ENCODE measurements at places on chromosomes 11 and 22.

DNA sequence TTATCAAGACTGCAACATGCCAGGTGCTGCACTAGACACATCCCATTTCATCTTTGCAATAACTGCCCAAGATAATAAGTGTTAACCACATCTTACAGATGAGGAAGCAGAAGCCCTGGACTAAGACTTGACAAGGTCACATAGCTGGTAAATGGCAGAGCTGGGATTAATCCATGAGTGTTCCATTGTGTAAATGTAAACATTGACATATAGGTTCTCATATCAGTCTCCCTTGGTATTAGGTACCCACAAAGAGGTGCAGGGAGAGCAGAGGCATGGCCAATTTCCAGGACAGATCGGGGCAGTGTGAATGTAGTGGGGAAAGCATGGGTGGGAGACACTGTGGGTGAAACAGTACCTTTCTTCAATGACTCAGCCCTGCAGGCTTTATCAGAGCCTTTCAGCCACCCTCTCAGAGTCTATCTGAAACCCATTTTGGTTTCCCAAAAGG is 17.9 kb downstream of the MICAL2 start:
- peaks cover 13% of the 10 kb centered on the region for H3K27me3 ChIP-seq
- no peaks in the 10 kb centered on the region for H3K36me3 ChIP-seq
- H3K4me3 ChIP-seq: no peak overlapping the region
- H3K4me1 ChIP-seq: peaks cover 3% of the 10 kb centered on the region

GRCh38 chr11:64401775-64402174 is 42.8 kb downstream of the RPS6KA4 start:
- DNase-seq: no peak
- H3K4me3 ChIP-seq: no peak overlapping the region
- H3K36me3 ChIP-seq: no peaks in the 10 kb centered on the region
- no peaks in the 10 kb centered on the region for H3K4me1 ChIP-seq
- peaks cover 19% of the 10 kb centered on the region for H3K27me3 ChIP-seq

DNA sequence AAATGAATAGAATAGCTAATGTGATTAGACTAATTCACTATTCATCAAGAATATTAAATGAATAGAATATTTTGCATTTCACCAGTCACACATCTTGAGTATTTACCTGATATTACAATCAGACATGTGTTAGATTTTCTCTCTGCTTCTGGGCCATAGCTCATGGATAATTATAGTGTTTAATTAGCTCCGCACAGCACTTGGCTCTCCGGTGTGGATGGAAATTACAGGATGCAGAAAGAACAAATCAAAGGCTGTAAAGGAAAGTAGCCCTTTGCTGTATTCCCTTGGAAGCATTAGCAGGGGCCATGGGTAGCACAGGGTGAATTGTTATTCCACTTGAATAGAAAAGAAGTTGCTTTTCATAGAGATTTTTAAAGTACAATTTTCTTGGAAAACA is 320.3 kb upstream of the SORL1-AS1 start:
- H3K4me1 ChIP-seq: peaks cover 3% of the 10 kb centered on the region
- H3K27me3 ChIP-seq: peaks cover 1% of the 10 kb centered on the region
- H3K27ac ChIP-seq: no peak overlapping the region
- DNase-seq: no peak
- no peaks in the 10 kb centered on the region for H3K36me3 ChIP-seq

- H3K4me1 ChIP-seq: peaks cover 39% of the 10 kb centered on the region
- H3K27me3 ChIP-seq: no peaks in the 10 kb centered on the region
- H3K27ac ChIP-seq: peak overlapping the region; percentile 94
- H3K4me3 ChIP-seq: no peak overlapping the region
- H3K36me3 ChIP-seq: peaks cover 11% of the 10 kb centered on the region
These were observed 1.4 kb upstream of the FTH1 start for GRCh38 chr11:61968758-61969390.

DNA sequence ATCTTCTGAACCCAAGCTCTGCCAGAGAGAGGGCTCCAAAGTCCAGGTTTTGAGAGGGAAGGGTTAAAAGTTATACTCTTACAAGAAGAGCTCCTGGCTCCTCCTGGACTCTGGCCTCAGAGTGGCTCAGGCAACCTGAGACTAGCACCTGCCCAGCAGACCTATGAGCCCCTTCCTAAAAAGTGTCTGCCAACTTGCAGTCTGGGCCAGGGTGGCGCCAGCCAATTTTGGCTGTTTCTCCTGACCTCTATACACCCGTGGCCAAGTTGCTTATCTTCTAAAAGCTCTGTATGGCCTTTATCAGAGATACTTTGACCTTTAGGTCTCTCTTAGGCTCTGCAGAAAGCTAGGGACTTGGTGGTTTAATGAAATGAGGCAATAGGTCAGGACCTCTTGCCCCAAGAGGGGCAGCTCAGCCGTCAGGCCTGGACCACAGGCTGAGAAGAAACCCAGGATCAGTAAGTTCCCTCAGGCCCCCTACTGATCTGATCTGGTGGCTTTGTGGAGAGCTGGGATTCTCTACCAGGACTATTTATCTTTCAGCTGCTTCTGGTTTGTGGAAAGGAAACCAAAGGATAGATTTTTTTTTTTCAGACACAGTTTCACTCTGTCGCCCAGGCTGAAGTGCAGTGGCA is 10.3 kb upstream of the UCP3 start:
- no peaks in the 10 kb centered on the region for H3K27me3 ChIP-seq
- peaks cover 17% of the 10 kb centered on the region for H3K36me3 ChIP-seq

GRCh38 chr11:25068451-25068850 is 571.6 kb downstream of the LUZP2 start:
- no peaks in the 10 kb centered on the region for H3K27me3 ChIP-seq
- no peaks in the 10 kb centered on the region for H3K4me1 ChIP-seq
- DNase-seq: no peak

GRCh38 chr11:77090373-77091111 is 12.1 kb upstream of the OMP start:
- peaks cover 1% of the 10 kb centered on the region for H3K27me3 ChIP-seq
- no peak overlapping the region for H3K4me3 ChIP-seq
- peaks cover 3% of the 10 kb centered on the region for H3K4me1 ChIP-seq
- no peaks in the 10 kb centered on the region for H3K36me3 ChIP-seq

- H3K4me1 ChIP-seq: peaks cover 3% of the 10 kb centered on the region
- no peak overlapping the region for H3K4me3 ChIP-seq
- H3K36me3 ChIP-seq: no peaks in the 10 kb centered on the region
- peaks cover 5% of the 10 kb centered on the region for H3K27me3 ChIP-seq
- DNase-seq: no peak
These were observed 6.1 kb upstream of the WBP2NL start for GRCh38 chr22:41992496-41992895.

- peaks cover 43% of the 10 kb centered on the region for H3K36me3 ChIP-seq
- H3K4me1 ChIP-seq: no peaks in the 10 kb centered on the region
- peak overlapping the region; percentile 62 for H3K27ac ChIP-seq
- no peaks in the 10 kb centered on the region for H3K27me3 ChIP-seq
- H3K4me3 ChIP-seq: no peak overlapping the region
- DNase-seq: no peak
These were observed 59.7 kb upstream of the CTTN start for GRCh38 chr11:70338594-70338993.

GRCh38 chr11:16987205-16987568 is 27.0 kb downstream of the PLEKHA7 start:
- no peaks in the 10 kb centered on the region for H3K27me3 ChIP-seq
- H3K4me1 ChIP-seq: peaks cover 23% of the 10 kb centered on the region
- H3K36me3 ChIP-seq: peaks cover 4% of the 10 kb centered on the region
- no peak for DNase-seq
- H3K27ac ChIP-seq: peak overlapping the region; percentile 7

DNA sequence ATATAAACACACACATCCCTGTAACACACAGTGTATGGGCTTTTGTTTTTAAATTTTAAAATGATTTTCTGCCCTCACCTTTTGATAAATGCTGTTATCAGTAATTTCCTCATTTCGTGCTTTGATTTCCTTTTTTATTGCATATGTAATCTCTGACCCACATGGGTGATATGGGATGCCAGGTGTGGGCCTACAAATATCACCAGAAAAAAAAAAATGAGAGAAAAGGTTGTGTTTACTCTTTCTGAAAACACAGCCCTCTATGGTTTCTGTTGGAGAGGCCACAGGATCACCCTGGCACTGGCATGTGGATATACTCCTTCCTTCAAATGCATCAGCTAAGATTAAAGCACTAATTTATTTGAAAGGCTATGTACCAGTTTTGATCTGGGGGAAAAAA is 17.0 kb downstream of the DRD2 start:
- H3K36me3 ChIP-seq: no peaks in the 10 kb centered on the region
- H3K4me1 ChIP-seq: no peaks in the 10 kb centered on the region
- no peak overlapping the region for H3K27ac ChIP-seq
- DNase-seq: no peak
- no peak overlapping the region for H3K4me3 ChIP-seq

DNA sequence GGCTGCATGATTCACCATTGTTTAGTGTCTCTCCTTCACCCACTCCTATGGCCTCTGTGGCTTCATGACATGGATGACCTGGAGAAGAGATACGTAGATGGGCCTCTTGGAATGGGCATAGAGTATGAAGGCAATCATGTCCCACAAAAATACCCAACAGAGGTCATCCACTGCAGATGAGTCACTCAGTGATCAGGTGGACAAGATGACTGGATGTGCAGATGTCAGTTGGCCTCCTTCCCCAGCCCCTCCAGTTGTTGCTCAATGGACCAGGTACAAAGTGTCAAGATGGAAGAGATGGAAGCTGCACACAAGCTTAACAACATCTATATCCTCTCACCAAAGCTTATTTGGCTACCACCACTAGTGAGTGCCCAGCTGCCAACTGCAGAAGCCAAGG is 41.0 kb upstream of the CLPB start:
- H3K4me1 ChIP-seq: peaks cover 4% of the 10 kb centered on the region
- DNase-seq: no peak
- H3K4me3 ChIP-seq: no peak overlapping the region
- H3K27me3 ChIP-seq: peaks cover 5% of the 10 kb centered on the region
- no peaks in the 10 kb centered on the region for H3K36me3 ChIP-seq

- no peak for DNase-seq
- peak overlapping the region; percentile 99 for H3K27ac ChIP-seq
- H3K4me3 ChIP-seq: peak overlapping the region; percentile 95
- peaks cover 18% of the 10 kb centered on the region for H3K4me1 ChIP-seq
- peaks cover 6% of the 10 kb centered on the region for H3K36me3 ChIP-seq
These were observed 804 bp downstream of the APIP start for GRCh38 chr11:34915136-34916014.

DNA sequence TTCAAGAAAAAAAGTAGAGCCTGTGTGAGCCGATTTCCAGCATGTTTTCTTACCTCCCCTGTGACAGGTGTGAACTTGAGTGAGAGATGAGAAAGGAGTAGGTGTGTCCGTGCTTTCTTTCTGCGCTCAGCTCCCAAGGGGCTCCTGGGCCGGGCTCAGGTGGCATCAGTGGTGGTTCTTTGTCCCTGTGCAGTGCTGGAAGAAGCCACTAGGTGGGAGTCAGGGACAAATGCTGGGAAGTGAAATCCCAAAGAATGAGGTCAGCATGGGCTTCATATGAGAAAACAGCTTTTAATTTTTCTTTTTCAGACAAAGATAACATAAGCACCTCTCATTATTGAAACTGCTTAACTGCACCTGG is 57.8 kb downstream of the PPFIBP2 start:
- no peak for DNase-seq
- peaks cover 25% of the 10 kb centered on the region for H3K36me3 ChIP-seq
- H3K4me3 ChIP-seq: no peak overlapping the region
- peaks cover 20% of the 10 kb centered on the region for H3K4me1 ChIP-seq
- H3K27ac ChIP-seq: peak overlapping the region; percentile 41

DNA sequence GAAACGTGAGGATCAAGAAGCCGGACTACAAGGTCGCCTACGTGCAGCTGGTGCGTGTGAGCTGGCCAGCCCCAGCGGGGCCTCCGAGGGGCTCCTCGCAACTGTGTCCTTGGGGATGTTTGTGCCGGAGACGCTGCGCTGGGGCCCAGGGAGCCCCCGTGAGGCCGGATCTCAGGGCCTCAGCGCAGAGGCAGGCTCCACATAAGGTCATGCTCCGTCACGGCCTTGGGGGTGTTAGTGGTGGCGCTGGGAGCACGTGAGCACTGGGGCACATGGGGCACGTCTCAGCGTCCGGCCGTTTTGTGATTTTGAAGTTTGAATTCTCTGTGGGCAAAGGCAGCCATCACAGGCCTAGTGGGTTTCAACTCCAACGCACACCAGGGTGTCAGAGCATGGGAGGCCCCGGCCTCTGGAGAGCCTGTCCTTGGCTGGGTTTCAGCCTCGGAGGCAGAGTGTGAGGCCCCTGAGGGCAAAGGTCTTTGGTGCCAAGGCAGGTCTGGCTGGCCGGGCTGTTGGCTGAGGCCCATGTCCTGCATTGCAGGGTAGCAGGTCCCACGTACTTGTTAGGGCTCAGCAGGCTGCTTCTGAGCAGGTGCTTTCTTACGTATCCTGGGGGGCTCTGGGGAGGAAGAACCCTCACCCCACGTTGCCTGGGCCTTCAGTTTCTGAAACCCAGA is 5.8 kb downstream of the MRPL23 start:
- no peaks in the 10 kb centered on the region for H3K36me3 ChIP-seq
- H3K27me3 ChIP-seq: no peaks in the 10 kb centered on the region
- no peak overlapping the region for H3K4me3 ChIP-seq
- H3K4me1 ChIP-seq: no peaks in the 10 kb centered on the region
- no peak overlapping the region for H3K27ac ChIP-seq

GRCh38 chr11:132718711-132719671 is 813.3 kb downstream of the OPCML start:
- no peaks in the 10 kb centered on the region for H3K27me3 ChIP-seq
- H3K27ac ChIP-seq: no peak overlapping the region
- peaks cover 3% of the 10 kb centered on the region for H3K4me1 ChIP-seq
- no peak for DNase-seq

DNA sequence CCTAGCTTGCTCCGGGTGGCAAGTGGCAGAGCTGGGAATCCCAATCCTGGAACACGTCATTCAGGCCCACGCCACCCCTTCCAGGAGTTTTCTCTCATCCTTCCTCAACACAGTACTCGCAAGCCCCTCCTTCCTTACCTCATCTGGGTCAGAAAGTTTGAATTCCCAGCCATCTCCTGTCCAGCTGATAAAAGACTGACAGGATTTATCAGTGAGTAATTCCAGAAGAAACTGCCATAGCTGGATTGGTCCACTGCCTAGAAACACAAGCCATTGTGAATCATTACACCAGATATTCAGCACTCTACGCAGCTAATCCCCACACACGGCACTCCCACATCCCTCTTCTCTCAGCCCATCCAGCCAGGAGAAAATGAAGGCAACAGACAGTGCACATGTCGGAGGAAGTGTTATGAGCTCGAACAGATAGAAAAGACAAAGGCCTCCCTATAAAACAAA is 124.0 kb downstream of the ETS1 start:
- H3K36me3 ChIP-seq: peaks cover 60% of the 10 kb centered on the region
- H3K4me3 ChIP-seq: no peak overlapping the region
- H3K27ac ChIP-seq: peak overlapping the region; percentile 89
- H3K27me3 ChIP-seq: no peaks in the 10 kb centered on the region
- peaks cover 45% of the 10 kb centered on the region for H3K4me1 ChIP-seq
- DNase-seq: no peak
